ENCODE measurements at places on chromosomes 12 and 14.

DNA sequence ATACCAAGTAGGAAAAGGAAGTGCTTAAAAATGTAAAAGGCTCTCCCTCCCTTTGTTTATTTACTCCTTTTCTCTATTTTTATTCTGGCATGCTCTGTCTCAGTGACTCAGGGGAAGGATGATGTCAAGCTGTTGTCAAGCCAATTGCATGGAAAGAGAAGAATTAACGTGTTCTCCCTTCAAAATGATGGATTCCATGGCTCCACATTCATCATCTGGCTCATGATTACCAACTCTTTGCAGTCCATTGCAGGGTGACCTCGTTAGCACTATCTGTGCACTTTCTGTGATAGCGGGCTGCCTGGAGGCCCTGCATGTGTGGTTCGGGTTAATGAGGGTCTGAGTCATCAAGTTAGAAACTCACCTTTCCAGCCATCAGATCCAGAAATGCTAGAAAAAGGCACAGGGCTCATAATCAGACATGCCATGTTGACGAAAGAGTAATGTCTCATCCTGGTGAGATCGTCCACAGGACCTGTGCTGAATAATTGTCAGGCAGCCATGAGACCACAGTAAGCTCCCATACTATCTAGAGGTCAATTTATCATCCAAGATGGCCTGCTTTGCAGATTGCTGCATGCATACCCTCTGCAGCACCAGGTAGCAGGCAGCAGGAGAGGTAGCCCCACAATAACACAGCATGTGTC, 79.2 kb upstream of the BTG1 start:
- DNase-seq, result no peak

- no peak for DNase-seq
These were observed at the start of gene NPC2 for GRCh38 chr14:74492776-74493342. NPC2 (minus strand) TSS chr14:74493305; CDS start chr14:74493274, 31 bp downstream.

DNA sequence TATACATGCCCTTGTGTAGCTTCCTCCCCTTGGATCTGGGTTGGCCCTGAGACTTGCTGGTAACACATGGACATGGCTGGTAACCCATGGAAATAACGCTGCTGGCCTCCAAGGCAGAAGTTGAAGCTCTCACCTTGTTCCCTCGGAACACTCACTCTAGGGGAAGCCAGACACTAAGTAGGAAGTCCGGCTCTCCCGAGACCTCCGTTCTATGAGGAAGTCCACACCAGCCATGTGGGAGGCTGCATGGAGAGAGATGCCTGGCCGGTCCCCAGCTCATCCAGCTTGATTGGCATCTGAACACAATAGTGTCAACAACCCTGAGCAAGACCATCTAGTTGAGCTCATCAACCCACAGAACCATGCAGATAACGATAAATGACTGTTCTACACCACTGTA, 39.7 kb upstream of the VRK1 start:
- no peak for DNase-seq

- DNase-seq, result no peak
These were observed 102.2 kb downstream of the PRKAB1 start for GRCh38 chr12:119770146-119770545.

DNA sequence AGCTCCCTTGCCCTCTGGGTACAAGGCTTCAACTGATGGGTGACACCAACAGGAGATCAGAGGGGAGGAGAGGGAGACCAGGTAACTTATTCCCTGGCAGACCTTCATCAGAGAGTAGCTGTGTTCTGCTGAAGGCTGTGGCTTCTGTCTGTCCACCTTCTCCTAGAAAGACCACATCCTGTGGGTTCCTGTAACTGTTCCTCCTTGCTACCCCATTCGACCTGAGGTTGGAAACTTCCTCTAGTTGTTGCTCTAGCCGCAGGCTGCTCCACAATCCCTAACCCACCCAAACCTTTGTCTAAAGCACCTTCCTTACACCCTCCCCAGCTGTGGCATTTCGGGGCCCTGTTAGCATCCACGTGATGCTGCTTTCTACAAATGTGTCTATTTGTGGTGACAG, 454.2 kb downstream of the DPF3 start:
- no peak for DNase-seq

GRCh38 chr12:90030726-90031125, 322.1 kb upstream of the ATP2B1 start:
- no peak for DNase-seq

DNA sequence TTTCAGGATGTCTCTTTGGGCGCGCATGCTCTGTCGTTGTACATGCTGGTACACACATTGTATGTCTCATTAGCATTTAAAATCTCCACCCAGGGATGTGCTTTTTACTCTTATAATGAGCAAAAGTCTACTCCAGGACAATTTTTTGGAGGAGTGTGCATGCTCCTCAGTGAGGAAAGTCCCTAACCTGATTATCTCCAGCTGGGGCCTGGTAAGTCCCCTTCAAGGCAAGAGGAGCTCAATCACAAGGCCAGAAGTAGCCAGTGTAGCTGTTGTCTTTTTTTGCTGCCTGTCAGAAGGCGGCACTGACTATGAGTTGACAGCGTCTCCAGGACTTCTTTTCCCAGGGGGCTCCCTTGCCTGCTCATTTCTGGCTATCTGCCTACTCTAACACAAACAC, 218.3 kb upstream of the CNTN1 start:
- no peak for DNase-seq

DNA sequence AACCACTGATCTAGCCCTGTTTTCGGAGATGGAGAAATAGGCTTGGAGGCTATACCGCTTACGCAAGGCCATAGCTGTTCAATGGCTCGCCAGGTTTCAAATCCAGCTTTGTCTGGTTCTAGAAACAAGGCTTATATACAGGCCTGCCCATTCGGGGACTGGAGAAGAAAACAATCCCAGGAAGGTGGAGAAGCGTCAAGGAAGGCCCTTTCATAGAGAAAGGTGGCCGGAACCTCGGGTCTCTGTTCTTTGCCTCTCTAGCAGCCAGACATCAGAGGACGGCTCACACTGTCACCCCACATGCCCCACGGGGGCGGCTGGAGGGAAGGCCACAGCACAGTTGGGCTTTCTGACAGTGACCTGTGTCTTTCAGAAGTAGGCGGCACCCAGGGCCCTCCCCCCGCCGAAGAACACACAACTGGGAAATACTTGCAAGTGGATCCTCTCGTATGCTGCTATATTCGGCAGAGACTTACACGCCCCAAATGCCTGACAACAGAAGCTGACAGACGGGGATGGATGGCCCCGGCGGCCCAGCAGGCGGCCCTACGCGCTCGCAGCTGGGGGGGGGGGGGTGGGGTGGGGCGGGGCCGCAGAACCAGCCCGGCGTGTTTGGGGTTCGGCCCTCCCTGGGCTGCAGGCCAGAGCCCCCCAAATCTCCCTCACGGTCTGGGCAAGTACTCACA, 4.5 kb upstream of the SETD1B start:
- DNase-seq, result no peak

GRCh38 chr12:49838973-49839633, 3.8 kb downstream of the BCDIN3D start:
- DNase-seq, result no peak

DNA sequence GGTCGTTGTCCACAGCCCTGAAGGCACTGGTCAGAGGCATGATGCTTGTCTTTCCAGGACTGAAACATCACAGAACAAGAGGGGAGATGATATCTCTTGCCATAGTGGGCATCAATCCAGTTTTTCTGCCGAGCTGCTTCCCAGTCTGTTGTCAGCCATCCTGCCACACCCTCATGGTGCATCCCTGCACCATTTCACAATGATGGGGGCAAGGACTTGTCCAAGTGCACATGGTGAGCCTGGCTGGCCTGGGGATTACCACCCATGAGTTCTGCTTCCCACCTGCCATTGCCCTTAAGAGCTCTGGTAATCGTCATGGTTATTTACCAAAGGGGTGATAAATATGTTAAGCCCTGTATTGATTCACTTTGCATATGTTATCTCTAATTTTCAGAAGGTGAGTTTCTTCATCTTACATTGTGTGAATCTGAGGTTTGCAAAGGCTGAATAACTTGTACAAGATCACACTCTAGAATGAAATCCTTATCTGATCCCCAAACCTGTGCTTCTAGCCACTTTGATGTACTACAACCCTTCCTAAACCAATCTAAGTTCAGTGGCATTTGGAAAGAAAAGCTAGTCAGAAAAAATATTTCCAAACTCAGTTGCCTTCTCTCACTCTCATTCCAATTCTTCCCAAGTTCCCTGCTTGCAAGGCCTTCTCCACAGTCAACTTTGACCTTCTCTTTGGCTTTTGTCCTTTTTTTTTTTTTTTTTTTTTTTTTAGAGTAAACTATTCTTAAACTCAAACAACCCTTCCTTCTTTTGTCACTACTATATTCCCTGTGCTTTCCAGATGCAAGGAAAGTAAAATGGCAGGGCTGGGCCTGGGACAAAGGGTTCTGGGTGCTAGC, 2.3 kb downstream of the AVIL start:
- no peak for DNase-seq

- DNase-seq, result no peak
These were observed 25.0 kb downstream of the SH2B3 start for GRCh38 chr12:111430433-111431353.

GRCh38 chr12:75825686-75826085, 205.9 kb downstream of the PHLDA1 start:
- DNase-seq, result no peak

GRCh38 chr12:20475542-20475941, 107.2 kb downstream of the PDE3A start:
- no peak for DNase-seq

DNA sequence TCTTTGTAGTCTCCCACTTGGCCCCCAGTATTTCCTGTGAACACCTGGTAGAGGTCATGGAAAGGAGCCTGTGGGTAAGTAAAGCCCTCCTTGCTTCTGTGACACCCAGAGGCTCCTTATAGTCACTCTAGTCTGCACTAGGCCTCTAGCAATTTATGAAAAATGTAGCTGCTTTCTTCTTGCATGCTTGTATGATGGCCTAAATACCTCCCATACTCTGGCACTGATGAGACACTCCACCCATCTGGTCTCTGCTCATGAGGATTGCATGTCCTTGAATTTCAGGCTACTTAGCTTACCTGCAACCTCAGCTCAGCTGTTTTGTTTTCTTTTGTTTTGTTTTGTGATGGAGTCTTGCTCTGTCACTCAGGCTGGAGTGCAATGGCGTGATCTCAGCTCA, 4.6 kb upstream of the A2ML1 start:
- DNase-seq, result no peak

- no peak for DNase-seq
These were observed 411.0 kb downstream of the LRIG3 start for GRCh38 chr12:58509116-58509885.

GRCh38 chr12:87086118-87086891, 830.1 kb upstream of the MGAT4C start:
- DNase-seq, result no peak

GRCh38 chr14:34424488-34424887, 37.6 kb downstream of the SPTSSA start:
- DNase-seq, result no peak

- no peak for DNase-seq
These were observed 1091.6 kb upstream of the TMEM132C start for GRCh38 chr12:127175361-127175760.

GRCh38 chr12:126608607-126609175, 1543.5 kb downstream of the AACS start:
- no peak for DNase-seq

- DNase-seq, result no peak
These were observed 20.8 kb downstream of the CKAP4 start for GRCh38 chr12:106226884-106227640.

- DNase-seq, result no peak
These were observed 145.6 kb upstream of the NCOR2 start for GRCh38 chr12:124713041-124713435.

GRCh38 chr12:49969027-49969426, 3.7 kb upstream of the AQP6 start:
- DNase-seq, result no peak

DNA sequence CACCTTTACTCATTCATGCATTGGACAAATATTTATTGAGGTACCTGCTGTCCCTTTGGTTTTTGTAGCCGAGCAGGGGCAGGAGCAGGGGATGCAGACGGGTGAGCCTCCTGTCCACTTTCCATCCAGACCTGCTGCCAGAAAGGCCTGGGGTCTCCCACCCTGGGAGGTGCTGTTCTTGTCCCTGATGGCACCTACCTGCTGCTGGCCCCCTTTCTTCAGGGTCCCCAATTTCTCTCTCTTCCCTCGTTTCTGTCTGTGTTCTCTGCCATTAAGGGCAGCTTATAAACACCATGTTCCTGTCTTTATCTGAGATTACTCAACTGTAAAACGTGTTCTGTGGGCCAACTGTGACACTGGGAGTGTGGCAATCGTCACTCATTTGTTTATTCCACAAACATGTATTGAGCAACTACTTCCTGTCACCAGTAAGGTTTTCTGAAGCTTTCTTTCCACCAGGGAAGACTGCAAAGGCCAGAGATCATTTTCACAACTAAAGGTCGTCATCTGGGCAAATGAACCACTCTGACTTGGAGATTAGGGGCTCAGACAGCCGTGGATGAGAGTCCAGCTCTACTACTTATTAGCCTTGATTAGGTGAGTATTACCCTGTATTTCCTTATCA, at the start of gene HAL:
Gene HAL (minus strand): TSS at position 311 of the 625 bp plus-strand sequence. CDS start 434 bp downstream, outside the sequence.
- DNase-seq, result no peak

DNA sequence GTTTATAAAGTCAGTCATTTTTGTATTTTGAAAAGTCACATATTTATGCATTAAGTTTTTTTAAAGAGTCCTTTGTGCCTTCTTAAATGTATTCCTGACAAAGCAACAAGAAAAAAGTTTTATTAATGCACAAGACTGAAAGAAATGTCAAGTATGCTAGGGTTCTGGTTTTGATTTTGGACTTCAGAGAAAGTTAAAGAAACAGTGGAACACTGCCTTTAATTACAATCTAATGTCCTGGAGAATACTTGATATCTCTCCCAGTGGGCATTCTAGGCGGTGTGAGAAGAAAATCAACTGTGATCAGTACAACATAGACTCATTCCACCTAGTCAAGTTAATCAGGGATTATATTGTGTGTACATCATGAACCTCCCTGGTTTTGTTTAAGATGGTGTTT, 49.9 kb downstream of the PRICKLE1 start:
- DNase-seq, result no peak

- DNase-seq, result no peak
These were observed 71.3 kb upstream of the GNG2 start for GRCh38 chr14:51789114-51789513.

DNA sequence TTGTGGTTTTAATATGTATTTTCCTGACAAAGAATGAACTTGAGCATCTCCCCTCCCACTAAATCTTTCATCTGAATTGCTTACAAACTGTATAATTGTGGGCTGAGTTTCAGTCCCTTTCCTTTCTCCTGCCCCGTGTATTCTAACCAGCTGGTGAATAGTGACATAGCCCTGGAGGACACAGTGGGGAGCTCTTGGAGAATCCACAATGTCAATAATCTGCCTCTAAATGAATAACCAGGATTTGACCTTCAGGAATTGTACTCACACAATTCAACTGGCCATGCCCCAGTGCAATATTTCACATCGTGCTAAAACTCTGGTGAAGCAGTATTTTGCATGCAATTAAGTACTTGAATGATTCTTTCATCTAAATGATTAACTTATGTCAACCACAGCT, 177.2 kb downstream of the C12orf42 start:
- DNase-seq, result no peak

DNA sequence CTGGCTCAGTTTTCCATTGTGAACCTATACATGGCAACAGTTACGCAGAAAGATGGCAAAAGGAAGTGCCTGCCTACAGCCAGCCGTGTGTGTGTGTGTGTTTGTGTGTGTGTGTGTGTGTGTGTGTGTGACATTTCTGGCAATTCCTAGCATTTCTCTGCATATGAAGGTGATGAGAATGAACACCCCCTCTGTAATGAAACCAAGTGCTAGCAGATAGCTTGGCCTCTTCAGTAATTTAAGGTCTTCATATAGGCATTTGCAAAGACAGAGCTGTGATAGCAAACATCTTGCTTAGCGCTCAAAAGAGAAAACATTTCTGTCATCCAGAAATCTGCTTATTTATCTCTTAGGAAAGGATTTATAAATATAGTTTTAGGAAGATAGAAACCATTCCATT, 389.1 kb downstream of the AACS start:
- no peak for DNase-seq
